A172 (cell line): ENCODE measurements at places on chromosomes 3 and 15.

- peak; percentile 16 for DNase-seq
These were observed 148.8 kb upstream of the GADL1 start for GRCh38 chr3:31043184-31043819.

DNA sequence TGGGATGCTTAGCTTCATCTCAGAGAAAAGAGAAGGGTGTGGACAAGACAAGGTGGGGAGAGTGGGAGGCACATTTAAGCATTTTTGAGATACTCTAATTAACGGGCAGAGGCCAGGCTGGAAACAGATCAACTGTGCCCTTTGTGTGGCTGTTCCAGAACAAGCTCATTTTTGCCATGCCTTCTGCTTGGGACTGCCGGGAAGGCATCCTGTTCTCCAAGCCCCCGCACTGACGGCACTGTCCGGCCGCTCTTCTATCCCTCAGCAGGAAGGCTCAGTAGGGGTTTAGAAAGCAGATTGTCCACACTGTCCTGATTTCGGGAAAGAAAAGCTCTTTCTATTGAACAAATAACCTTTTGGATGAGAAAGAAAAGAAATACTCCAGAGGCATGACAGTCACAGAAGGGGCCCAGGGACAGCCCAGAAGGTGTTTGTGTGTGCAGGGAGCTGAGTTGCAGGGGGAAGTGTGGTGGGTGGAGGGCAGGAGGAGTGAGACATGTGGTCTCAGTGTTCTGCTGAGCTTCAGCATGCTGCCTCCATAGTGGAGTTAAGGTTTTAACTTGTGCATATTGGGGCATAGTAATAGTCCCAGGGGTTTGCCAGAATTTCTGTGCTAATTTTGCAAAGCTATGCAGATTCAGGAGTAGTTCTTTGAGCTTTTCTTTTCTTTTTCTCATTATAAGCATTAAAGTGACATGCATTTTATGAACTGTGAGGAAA, 27.3 kb downstream of the SV2B start:
- no peak for DNase-seq

GRCh38 chr15:99709243-99709986, 23.8 kb downstream of the LYSMD4 start:
- DNase-seq: no peak

GRCh38 chr15:33293713-33294334, 16.9 kb upstream of the RYR3 start:
- DNase-seq: no peak

- DNase-seq: no peak
These were observed 94.1 kb downstream of the PEX5L start for GRCh38 chr3:179942553-179943075.

GRCh38 chr15:76178296-76179000, 118.7 kb downstream of the TMEM266 start:
- DNase-seq: no peak

DNA sequence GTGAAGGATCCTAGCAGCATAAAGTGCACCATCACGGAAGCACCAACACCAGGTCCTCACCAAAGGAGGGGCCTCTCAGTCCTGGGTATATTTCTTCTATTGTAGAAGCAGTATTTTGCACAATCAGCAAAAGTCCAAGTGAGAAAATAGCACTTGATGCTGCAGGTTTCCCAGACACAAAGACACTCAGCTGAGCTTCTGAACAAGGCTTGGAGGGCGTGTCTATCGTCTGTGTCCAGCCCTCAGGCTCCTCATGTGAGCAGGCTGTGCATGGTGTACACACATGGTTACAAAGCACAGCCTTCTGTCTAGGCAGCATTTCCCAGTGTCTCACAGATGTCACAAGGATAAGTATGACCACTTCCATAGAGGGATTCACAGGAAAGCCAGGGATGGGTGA, 98.3 kb upstream of the SPATA12 start:
- no peak for DNase-seq

GRCh38 chr3:1594940-1595339, 502.1 kb downstream of the CNTN6 start:
- no peak for DNase-seq

- DNase-seq: no peak
These were observed 2.2 kb upstream of the IGDCC3 start for GRCh38 chr15:65379986-65380385.

- DNase-seq: no peak
These were observed 591.8 kb downstream of the EPHA3 start for GRCh38 chr3:89699229-89699628.

DNA sequence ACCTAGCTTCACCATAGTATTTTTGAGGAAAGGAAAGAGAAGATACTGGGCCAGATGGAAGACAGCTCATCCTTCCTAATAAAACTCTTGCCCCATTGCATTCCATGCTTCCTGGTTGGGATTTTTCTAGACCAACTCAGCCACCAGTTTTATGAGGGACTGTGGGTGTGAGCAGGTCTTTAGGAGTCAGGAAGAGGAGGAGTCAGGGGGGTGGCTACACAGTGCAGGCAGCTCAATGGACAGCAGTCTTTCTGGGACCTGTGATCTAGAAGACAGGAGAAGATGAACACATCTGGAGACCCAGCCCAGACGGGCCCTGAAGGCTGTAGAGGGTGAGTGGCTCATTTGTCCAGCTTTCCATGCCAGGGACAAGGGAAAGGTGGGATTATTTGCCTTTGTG, at the start of gene NOX5:
TSS of gene NOX5 (plus strand) at position 242 of the 400 bp plus-strand sequence. CDS start at position 283, 41 bp downstream.
- DNase-seq: peak; percentile 39

DNA sequence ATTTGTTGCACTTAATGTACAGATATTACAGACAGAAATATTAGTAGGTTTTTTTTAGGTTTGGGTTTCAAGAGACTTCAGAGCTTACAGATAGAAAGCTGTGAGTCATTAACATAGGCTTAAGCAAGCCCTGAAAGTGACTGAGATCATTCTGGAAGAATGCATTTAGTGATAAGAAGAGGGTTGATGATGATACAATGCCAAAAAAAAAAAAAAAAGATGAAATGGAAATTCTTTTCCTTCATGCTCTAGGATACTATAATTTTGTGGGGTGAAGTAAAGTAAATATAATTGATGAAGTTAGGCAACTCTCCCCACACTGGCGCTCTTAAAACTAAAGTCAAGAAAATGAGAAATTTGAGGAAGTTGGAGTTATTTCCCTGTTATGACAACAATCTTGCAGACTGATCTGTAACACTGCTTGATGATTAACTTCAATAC, 169.4 kb upstream of the ZNF385D start:
- peak; percentile 44 for DNase-seq

GRCh38 chr3:194757647-194758061, 72.0 kb downstream of the FAM43A start:
- no peak for DNase-seq

DNA sequence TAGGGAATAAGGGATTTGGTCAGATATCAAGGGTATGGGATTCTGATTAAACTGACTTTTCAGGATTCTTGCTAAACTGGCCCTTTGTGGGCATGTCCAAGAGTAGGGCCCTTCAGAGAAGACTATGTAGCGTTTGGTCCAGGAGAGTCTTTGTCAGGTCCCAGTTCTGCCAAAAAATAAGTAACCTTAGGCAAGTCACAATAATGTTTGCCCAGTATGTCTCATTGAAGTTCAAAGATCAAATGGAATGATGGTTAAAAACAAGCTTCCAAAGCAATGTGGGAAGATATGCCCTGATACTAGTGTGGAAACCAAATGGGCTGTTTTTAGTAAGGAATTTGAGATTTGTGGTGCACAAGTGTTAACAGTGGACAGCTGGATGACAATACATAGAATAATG, 454.4 kb downstream of the WDR72 start:
- DNase-seq: no peak

- peak; percentile 60 for DNase-seq
These were observed 62.8 kb downstream of the FMN1 start for GRCh38 chr15:33131552-33132232.

GRCh38 chr3:56124546-56124945, 343.7 kb downstream of the ERC2 start:
- DNase-seq: no peak
